ENCODE measurements at places on chromosomes 1 and 21.

DNA sequence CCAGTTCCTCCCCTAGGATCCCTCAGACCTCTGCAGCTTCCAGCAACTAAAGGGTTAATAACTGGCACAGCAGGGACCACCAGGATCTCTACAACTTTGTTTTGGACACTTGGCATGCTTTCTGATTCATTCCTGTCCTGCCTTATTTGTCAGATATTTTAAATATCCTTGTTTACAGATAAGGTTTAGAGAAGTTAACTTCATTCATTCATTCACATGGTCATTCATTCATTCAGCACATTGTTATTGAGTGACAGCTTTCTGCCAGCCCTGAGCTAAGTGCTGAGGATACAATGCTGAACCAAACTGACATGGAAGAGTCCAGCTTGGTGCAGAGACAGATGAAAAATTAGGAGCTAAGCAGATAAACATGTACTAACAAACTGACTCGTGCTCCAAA, 8.8 kb upstream of the PHC2 start:
- no peak for DNase-seq

- no peak for DNase-seq
Measured at GRCh38 chr1:81165963-81166362, 634.8 kb upstream of the ADGRL2 start.

GRCh38 chr1:207744000-207744534, 7.8 kb upstream of the CD46 start:
- DNase-seq = no peak

DNA sequence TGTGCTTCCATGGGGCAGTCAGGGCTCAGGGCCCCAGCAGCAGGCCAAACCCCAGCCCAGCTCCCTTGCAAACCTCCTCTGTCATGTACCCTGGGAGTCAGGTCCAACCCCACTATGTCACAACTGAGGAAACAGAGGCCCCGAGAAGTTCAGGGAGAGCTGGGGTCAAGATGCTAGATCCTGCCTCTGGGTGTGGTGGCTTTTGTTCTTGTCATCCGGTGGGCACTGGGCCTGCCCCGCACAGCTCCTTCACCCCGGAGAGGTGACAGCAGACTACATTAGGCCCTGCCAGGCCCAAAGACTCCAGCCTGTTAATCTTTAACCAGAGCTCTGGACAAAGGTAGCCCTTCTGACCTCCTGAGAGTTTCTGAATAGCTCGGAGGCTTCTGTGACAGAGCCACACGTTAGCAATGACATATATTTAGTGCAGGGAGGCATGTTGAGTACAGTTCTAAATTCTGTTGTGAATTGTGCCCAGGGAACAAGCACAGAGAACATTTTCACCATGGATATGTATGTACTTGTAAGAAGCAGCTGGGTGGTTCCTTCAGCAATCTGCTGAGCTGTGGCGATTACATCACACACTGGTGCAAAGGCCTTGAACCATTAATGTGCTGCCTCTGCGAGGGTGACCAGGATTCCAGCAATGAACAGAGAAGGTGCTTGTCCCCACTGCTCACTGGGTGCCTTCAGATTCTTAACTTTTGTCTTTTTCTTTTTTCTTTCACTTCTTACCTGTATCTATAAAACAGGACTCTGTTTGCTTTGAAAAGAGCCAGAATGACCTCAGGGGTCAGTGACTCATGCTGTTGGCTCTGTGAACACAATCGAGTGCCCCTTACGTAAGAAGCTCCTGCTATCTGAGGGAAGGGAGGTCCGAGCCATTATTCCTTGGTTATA, 102.8 kb downstream of the RHOU start:
- peak; percentile 49 for DNase-seq

- DNase-seq = no peak
Measured at GRCh38 chr1:208171616-208172422, 72.4 kb downstream of the PLXNA2 start.

DNA sequence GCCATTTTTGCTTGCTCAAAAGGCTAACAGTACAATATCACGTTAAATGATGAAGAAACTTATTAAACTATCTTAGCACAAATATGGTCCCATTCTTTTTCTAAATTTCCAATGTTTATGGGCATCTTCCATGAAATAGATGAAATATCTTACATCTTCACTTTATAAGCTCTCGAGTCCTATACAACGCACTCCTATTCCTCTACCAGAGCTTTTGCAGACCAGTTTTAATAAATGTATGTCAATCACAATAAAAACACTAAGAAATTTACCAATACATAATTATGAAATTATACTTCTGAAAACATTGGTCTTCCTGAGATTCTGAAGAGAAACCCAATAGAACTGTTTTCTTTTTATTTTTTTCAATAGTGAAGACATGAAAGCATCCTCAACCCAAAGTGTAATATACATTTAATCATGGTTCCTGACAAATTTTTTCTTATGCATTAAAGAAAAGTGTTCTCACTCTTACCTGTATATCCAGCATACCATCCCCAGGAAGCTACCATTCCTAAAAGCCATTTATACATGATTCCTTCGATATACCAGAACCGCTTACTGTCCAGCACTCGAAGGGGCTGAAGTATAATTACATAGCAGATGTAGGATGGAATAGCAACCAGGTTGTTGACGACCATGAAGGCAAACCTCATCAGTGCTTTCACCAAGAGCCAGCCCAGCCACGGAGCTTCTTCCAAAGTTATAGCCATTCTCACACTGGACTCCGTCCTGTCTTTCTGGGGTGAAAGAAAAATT, 1.8 kb downstream of the LPGAT1 start:
- no peak for DNase-seq

- no peak for DNase-seq
Measured at GRCh38 chr1:184356891-184357290, 29.9 kb upstream of the C1orf21 start.

GRCh38 chr21:34825101-34825500, 156.3 kb downstream of the CLIC6 start:
- no peak for DNase-seq

DNA sequence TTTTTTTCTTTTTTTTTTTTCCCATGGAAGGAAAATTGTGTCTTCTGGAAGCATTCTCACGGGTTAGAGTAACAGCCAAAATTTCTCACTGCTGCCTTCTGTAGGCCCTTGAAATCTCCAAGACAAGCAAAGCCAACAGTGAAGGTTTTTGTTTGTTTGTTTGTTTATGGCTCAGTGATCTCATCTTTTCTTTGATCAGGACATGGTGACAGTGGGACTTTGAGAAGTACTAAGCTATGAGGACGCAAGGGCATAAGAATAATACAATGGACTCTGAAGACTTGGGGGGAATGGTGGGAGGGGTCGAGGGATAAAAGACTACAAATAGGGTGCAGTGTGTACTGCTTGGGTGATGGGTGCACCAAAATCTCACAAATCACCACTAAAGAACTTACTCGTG, 419.4 kb downstream of the PTPRC start:
- no peak for DNase-seq

GRCh38 chr21:15247613-15248012, 182.8 kb upstream of the NRIP1 start:
- no peak for DNase-seq

All from HuH-7.5 (cell line).